Stimulated activated naive CD4-positive, alpha-beta T cell (primary cell): ENCODE measurements at places on chromosomes 5 and 9.
A peak's percentile ranks its signal among the peaks of the same experiment; 100 is the strongest.

GRCh38 chr5:17252543-17252942 lies 35.1 kb downstream of the BASP1 start:
- no peak for DNase-seq

DNA sequence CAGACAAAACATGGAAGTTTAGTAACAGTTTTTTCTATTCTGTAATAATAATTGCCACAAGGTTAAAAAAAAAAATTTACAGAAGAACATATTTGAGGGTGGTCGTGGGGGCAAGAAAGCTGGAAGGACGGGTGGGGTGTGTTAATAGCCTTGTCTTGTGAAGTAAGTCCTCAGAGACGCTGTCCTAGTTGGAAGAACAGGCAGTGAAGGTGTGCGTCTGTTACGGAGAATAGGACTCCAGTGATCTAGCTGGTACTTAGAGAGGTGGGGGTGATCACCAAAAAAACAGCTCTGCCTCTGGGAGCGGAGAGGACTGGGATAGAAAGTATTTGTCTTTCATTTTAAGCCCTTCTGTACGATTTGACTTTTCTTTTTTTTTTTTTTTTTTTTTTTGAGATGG lies 17.7 kb downstream of the ABL1 start:
- DNase-seq, result no peak

DNA sequence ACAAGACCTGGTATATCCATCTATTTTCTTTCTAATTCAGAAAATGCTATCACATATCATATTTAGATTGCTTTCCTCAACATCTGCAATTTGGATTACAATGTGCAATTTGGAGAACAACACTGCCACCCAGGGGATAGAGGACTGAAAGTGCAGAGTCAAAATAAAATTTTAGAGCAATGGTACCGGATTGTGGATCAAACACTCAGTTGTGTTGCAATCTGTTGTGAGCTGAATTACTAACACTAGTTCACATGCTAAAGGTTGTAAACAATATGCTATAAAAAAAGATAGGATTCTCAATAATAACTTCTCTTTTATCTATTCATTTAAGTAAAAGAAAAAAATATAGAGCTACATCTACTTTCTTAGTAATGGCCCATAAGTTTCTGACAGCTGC lies 11.9 kb upstream of the SRFBP1 start:
- peak; percentile 16 for DNase-seq

GRCh38 chr9:110536822-110537221 lies 42.7 kb downstream of the SVEP1 start:
- DNase-seq, result no peak

DNA sequence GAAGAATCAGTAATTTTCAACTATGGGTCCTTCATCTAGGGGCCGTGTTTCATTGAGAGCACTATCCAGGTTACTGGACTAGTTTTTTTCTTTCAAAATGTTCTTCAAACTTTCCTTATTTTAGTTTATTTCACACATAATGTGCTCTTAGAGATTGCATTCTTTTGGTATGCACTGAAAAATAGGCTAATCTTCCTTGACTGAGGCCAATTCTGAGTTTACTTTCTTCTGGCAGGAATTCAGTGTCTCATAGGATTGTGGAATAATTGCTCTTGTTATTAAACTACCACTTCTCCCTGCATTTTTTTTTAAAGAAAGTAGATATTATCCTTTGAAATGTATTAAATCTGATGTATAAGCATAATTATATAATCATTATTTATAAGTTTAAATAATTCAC lies 624.5 kb downstream of the RAB3C start:
- no peak for DNase-seq

- DNase-seq, result no peak
Measured at GRCh38 chr9:34408173-34408572, 31.5 kb upstream of the MYORG start.

GRCh38 chr9:16252616-16253015 lies 617.9 kb downstream of the BNC2 start:
- DNase-seq, result no peak

DNA sequence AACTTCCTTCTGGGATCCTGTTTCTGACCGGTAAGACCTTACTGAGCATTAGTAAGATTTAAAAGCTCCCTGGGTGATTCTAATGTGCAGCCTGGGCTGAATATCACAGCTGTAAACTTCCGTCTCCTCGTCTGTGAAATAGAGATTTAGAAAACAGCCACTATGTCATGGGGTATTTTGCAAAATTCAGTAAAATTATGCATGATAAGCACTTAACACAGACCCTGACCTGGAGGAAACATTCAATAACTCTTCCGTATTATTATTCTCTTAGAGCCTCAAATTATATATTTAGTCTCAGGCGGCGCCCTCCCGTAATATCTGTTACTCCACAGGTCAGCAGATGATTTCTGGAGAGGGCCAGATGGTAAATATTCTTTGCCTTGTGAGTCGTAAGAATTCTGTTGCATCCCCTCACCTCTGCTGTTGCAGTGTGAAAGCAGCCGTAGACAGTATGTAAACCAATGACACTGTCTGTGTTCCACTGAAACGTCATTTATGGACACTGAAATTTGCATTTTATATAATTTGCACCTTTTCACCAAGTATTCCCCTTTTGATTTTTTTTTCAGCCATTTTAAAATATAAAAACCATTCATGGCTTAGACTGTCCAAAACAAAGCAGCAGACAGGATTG lies 39.2 kb upstream of the RARS1 start:
- no peak for DNase-seq

DNA sequence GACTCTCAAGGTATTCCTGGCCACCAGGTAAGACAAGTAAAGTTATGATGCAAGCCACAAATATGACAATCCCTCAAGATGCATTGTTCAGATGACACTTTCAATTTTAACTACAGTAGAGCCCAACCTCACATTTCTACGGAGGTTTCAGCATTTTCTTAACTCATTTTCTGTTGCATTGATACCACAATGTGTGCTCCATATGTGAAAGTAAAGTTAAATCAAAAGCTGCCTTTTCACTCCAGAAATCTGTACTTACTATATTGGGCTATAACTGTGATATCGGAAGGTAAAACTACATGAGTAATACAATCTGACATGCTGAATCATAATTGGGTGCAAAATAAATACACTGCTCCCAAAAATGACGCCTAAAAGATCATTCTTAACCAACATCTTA lies 333.6 kb upstream of the MEF2C start:
- DNase-seq, result no peak

DNA sequence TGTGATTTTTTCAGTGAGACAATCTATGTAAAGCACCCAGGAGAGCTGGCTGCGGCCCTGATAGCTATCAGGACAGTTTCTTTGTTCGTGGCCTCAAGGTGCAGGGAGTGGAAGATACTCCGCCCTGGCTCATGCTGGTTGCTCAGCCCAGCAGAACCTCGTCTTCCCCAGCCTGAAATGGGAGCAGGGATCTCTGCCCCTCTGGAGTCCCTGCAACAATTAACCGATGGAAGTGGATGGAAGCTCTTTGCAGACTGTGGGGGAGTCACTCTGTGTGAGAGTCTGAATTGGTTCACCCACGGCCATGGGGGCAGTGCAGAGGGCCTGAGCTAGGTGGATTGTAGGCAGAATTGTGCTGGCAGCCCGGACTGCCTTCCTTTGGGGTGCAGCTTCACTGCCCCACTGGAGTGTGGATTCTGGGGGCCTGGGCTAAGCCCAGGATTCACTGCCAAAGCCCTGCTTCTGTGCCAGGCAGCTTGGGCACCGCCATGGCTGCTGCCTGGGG lies 2.8 kb downstream of the AIF1L start:
- DNase-seq, result no peak

DNA sequence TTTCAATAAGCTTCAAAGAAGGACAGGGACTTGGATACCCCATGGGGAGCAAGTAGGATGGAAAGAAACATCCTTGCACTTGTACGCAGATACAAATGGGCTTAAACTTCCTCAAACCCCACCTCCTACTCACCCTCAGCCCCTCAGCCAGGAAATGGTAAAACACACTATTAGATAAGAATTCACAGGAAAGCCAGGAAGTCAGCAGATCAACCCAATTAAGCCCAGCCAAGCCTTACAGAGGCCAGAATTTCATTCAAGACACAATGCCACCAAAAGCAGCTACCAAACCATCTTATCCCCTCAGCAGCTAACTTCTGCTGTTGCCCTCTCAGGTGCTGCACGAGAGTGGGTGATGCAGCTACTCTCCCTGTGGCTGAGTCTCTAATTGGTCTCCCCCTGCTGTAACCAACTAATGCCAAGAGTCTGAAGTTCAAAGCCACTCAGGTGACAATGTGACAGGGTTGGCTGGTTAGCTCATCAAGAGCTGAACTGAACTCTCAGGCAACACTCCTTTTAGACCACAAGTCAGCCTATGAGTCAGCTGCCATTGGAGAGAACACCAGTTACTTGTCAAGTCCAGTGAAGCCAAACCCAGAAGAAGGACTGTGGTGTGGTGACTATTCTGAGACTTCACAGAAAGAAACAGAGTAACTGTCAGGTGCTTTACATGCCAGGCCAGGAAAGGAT lies 201.9 kb downstream of the ZNF608 start:
- no peak for DNase-seq

- DNase-seq, result no peak
Measured at GRCh38 chr9:93532141-93532540, 44.2 kb upstream of the PHF2 start.

DNA sequence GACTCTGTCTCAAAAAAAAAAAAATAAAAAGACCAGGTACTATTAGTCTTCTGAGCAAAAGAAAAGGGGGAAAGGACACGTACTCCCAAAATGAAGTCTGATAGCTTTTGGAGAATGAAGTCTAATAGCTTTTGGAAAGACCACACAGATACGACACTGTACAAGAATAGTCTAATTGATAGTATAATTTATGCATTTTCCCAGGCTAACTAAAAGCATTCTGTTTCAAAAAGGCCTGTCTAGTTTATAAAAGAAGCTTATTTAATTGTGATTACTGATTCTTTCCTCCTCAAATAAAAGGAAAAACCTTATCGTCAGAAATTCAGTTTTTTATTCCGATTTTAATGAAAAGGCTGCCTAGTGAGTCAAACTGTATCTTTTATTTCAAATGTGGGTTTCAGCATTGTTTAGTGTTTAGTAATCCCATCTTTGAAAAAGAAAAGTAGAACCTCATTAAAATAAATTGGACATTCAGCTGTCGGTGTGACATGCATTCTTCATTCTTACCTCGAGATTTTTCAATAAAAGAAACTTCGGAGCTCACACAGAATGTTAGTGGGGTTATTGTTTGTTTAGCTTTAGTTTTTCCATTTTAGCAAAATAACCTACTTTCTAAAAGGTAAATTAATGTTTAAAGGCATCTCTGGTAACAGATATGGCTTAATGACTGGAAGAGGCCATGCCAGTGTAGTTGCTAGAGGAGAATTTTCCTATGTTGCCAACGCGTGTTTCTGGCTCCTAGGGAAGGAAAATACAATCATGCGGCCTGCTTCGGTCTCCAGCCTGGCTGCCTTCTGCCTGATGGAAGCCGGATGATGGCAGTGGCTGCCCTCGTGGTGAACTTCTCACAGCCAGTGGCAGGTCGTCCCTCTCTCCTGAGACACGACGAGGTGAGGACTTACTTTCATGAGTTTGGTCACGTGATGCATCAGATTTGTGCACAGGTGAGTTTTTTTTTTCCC lies 70.0 kb downstream of the NLN start:
- no peak for DNase-seq

DNA sequence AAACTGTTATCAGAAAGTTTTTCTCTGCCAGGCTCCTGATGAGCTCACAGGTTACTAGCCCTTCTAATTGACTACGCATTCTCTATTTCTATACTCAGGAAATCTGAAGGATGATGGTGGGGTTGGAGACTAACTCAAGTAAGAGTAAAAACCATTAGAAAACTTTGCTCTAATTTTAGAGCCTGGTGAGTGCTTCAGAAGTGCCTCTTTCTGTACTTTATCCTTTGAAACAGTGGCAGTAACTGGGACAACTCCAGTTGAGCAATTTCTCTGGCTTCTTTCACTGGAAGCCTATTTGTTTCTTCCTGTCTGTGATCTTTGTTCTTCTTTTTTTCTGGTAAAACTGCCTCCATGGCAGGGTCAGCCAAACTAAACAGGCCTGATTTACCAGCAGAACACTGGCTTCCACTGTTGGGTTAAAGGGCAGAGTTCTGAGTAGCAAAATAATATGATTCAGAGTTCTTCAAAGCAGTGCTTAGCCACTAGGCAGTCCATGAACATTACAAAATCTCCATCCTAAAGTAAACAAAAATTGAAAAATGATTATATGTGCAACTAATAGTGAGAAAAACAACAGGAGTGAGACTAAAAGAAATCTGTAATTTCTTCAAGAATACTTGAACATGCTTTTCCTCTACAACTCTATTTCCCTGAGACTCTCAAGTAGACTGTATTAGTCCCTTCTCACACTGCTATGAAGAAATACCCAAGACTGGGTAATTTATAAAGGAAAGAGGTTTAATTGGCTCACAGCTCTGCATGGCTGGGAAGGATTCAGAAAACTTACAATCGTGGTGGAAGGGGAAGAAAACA lies 79.8 kb downstream of the MROH2B start:
- DNase-seq, result no peak

DNA sequence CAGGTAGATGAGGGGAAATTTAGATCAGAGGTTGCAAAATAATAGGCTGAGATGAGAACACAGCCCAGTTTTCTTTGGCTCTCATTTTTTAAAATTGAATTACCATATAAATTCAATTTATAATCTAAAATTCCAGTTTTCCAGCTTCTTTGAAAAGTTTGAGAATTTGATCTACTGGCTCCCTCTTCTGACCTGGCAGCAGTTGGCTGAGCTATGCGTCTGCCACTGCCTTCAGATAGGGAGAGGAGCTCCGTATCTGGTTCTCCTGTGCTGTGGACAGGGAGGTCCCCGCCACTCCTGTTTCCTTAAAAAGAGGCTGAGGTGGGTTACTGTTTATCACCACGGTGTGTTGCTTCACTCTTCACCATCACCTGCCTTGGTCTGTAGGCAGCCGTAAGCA lies 103.7 kb downstream of the ARHGAP26 start:
- DNase-seq, result no peak

GRCh38 chr5:74418261-74418660 lies 222.3 kb downstream of the ENC1 start:
- DNase-seq, result no peak

DNA sequence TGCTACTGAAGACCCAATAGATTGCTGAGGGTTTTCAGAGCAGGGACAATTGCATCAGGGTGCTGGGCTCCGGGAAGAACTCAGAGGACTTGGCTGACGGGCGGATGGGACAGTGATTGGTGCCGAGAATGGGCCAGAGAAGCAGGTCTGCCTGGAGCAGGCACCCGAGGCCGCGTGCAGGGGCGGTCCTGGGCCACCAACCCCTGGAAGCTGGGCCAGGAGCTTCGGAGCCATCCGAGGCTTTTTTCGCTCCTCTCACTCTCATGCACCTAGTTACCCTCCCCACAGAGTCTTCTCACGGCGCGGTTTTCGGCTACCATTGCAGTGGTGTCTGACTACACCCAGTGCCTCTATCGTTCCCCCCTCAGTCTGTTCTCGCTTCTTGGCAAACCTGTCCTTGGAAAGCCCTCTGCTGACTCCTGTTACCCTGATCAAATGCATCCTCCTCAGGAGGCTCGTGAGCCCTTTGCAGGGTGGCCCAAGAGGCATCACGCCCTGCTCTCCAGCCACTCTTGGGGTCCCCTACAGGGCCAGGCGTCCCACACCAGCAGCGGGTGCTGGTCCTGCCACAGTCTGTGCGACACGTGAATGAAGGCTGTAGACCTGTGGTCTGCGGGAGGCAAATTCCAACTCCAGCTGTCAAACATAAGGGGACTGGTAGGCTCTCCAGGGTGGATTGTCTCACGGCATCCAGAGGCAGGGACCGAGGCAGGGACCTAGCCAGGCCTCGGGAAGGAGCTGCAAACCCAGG lies 1.2 kb upstream of the CLPTM1L start:
- no peak for DNase-seq

GRCh38 chr9:72486594-72486955 lies 34.8 kb upstream of the TMC1 start:
- no peak for DNase-seq
